Right cardiac atrium (tissue), 5 donors: ENCODE measurements at places on chromosomes 6 and 20.

DNA sequence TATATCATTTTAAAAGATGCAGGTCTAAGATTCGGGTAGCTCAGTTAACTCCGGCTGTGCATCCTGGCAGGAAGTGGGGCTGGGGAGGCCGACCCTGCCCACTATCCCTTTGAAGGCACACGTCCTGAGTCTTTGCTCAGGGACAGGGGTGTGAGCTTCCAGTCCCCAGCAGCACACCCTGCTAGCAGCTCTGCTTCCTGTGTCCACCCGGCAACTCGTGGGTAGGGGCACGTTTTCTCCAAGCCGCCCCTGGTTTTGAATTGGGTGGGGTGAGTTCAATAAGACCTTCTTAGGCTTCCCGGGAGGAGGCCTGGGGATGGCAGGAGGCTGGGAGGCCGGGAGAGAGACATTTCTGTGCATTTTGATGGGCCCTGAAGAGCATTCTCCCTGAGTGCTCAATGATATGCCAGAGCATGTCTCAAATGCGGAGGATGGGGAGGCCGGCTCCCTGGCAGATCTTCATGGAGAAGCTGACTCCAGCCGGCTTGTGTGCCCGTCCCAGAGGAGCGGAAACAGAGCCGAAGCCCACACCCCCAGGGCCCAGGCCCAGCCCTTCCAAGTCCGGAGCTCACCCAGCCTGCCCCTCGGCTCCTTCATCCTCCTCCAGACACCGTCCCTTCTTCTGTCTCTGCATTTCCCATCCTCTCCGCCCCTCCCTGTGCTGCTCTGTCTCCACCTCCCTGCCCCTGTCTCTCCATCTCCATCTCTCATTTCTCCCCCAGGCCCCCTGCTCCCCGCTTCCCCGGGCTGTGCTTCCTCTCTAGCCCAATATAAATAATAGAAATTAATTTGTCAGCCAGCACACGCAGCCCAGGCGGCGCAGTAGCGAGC lies 36.3 kb upstream of the ZFAND3 start:
- DNase-seq: peak; percentile 47

DNA sequence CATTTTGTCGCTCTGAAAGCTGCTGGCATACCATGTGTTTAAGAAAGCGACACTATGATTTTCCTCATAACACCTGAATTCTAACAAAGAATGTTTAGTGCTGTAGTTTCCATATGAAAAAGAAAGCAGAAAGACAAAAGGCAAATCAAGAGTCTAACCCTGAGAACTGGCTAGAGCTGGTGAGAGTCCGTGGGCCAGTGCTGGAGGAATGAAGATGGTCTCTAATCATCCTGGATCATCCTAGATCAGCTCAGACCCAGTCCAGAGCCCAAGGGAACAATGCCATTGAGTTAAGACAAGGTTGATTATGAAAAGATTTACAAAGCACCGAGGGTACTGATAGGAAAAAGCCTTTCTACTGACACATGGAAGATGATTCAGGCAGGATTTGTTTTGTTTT lies 73.0 kb upstream of the MYLIP start:
- no peak for DNase-seq

- DNase-seq: no peak
These were observed 90.5 kb upstream of the VGLL2 start for GRCh38 chr6:117174835-117175360.

DNA sequence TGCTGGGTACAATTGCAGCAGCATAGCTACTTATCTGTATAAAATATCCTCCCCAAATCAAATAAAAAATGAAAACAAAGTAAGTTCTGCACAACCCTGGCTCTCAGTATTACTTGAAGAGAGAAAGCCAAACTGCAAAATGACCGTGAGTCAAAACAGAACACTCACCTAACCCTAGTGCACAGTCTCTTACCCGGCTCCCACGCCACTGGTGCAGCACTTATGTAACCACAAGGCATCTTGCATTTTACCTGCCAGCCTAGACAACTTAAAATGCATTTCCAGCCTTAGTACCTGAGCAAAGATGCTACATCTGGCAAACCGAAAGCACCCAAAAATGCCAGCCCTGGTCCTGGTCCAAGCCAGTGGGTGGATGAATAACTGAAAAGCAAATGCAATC lies 12.4 kb upstream of the SIRPB1 start:
- no peak for DNase-seq

DNA sequence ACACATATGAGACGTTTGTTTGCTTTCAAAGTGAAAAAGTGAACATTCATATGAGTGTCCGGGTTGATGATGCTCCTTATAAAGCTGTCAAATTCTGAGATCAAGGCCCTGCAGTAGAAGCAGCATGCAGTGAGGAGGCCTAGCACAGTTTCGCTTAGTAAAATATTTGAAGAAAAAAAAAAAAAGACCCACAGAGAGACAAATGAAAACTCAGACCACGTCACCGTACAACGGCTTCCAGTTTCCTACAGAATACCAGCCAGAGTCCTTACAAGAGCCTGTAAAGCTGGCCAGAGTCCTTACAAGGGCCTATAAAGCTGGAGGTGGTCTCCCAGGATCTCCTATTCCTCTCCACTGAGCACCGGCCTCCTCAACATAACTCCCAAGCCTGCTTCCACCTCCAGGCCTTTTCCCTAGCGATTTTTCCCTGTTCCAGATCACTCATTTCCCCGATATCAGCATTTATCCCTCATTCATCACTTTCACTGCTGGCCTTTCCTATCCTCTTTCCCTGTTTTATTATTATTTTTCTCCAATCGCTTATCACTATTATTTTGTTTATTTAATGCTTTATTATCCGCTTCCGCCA lies 1.5 kb upstream of the HMGN4 start:
- DNase-seq: no peak

GRCh38 chr6:133129556-133129955 lies 111.6 kb upstream of the EYA4 start:
- DNase-seq: no peak
